ENCODE measurements at places on chromosomes 13 and 19.

GRCh38 chr19:45601524-45602374 lies at the start of gene GPR4:
Gene GPR4 (minus strand): TSS chr19:45602212. CDS start chr19:45591866, 10,346 bp downstream.
- no peak for DNase-seq

DNA sequence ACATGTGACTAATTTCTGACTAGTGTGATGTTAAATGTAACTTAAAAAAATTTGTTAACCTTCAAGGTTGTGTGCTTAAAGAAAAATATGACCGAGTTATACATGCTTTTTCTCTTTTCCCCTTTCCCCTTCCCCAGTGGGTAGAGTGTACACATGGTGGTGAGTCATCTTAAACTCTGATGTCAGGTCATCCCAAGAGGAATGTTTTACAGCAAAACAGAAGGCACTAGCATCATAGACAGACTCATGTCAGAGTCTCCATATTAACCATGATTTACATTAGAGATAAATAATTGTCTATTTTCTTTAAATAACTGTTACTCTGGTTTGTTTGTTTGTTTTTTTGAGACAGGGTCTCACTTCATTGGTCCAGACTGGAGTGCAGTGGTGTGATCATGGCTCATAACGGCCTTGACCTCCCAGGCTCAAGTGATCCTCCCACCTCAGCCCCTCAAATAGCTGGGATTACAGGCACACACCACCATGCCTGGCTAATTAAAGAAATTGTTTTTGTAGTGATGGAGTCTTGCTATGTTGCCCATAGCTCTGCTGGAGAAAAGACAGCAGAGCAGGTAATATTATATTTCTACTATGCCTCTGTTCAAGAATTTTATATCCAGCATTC lies 160.4 kb upstream of the PCDH9 start:
- no peak for DNase-seq

GRCh38 chr13:51542346-51543242 lies 41.7 kb upstream of the WDFY2 start:
- no peak for DNase-seq

DNA sequence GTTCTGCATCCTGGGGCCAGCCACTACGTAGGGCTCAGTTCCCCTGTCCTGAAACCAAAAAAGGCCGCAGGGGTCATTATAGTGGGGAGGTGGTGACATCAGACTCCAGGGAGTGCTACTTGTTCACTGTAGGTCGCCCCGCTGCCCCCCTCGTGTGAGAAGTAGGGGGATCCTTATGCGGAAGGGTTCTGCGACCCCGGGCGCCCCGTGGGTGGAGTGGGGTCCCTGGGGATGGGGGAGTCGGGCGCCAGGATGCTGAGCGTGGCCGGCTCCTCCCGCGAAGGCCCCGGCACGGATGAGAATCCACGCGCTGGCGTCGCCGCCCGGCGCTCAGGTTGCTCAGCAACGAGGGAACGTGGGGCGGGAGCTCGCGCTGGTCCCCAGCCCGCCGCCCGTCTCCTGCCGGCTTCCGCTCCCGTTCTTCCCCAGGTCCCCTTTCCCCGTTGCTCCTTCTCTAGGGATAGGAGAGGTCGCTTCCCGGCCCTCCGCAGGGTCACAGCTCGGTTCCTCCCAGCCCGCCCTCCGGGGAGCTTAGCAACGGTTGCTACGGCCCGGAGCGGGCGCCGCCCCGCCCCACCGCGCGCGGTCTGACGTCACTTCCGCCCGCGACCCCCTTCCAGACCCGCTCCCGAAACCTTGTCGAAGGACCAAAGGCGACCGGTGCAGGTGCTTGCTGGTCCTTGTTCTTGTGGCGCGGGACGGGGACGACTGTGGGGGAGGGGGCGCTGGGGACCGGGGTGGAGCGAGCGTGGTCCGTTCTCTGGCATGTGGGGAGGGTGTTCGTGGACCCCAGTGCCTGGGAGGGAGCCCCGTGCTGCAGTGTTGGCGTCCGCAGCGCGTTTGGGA lies at the start of gene NAT14:
Gene NAT14 (plus strand): TSS at position 596 of the 846 bp plus-strand sequence. CDS start 521 bp downstream, outside the sequence.
- peak; percentile 31 for DNase-seq

DNA sequence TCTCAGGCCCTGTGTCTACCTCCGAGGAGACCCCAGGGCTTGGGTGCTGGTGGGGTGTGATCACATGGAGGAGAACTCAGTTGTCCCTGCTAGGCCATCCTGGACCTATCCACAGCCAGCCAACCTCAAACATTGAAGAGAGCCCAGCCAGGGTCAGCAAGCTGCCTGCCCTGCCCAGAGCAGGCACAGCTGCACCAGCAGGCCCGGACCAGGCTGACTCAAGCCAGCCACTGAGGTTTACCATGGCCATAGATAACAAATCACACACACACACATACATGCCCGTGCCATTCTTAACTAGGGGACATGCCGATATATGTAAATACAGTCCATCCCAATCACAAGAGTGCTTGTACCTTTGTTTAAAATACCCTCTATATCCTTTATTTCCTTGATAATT lies 8.1 kb downstream of the ARHGEF7 start:
- no peak for DNase-seq

DNA sequence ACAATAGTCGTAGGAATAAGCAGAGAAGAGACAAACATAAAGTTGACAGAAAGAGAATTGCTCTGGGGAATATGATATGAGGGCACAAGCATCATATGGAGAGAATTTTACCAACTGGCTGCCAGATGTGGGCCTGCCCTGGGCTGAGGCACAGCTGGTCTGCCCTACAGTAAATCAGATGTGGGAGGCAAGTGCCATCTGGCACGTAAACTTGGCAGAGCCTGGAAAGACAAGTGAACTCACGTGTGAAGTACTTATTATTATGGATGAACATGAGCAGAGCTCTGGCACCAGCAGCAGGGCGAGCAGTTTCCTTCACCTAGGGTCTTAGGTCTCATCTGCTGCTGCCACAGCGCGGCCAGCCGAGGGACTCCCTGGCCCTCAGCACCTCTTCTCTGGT lies 20.6 kb downstream of the PCDH8 start:
- DNase-seq, result no peak

- DNase-seq, result no peak
Observed at GRCh38 chr13:105679838-105680237, 855.6 kb downstream of the EFNB2 start.

DNA sequence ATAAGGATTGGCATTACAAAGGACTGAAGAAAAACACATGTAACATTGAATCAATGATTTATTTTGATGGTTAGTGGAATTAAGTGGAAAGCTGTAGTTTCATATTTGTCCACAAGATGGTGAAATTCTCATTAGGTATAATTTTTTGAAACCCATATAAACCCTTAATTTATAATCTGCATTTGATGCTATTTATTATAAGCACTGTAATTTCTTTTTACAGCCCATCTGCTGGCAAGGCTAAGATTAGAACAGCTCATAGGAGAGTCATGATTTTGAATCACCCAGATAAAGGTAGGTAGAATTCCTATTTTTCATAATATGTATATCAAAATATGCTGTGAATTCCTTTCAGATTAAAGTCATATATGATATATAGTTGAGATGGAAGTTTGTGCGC lies 62.2 kb downstream of the DNAJC15 start:
- DNase-seq, result no peak

- DNase-seq, result no peak
Observed at GRCh38 chr13:80341101-80341755, at the start of gene SPRY2. Gene SPRY2 (minus strand): TSS chr13:80341126. CDS start chr13:80337705, 3,421 bp downstream.

DNA sequence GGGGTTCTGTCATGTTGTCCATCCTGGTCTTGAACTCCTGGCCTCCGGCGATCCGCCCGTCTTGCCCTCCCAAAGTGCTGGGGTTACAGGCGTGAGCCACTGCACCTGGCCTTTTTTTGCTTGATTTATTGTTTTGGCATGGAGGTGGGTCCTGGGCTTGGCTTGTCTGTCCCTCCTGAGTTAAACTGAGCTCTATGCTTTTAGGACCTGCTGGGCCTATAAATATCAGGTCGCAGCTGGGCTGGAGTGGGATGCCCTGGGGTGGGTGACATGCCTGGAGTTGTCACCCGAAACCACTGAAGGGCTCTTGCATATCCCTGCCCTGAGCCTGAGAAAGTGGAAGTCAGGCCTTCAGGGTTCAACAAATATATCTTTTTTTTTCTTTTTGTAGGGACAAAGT lies 5.5 kb downstream of the ARRDC5 start:
- no peak for DNase-seq

DNA sequence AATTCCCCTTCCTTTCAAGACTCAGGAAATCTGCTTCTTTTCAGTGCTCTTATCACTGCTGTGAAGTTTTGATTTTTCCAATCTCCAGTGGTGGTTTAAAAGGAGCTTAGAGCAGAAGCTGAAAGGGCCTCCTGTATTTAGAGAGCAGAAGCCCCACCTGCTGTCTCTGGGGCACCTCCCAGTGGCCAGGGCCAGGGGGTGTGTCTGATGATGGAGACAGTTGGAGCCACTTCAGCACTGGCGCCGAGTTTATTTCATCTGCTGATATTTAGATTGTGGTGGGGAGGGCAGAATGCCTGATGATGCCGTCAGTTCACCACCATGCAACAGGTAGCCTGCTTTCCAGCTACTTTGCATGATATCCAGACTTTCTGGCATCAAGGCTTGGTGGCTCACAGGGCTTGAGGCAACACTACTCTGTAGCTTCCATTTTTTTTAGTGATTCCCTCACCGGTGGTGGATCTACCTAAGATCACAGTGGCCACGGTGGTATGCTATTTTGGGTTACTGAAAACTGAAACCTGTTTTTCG lies 371.9 kb downstream of the KCNRG start:
- DNase-seq, result peak; percentile 1

GRCh38 chr19:44643605-44644401 lies at the start of gene PVR:
Gene PVR (plus strand): TSS chr19:44643910. CDS start chr19:44644097, 187 bp downstream.
- DNase-seq, result no peak

DNA sequence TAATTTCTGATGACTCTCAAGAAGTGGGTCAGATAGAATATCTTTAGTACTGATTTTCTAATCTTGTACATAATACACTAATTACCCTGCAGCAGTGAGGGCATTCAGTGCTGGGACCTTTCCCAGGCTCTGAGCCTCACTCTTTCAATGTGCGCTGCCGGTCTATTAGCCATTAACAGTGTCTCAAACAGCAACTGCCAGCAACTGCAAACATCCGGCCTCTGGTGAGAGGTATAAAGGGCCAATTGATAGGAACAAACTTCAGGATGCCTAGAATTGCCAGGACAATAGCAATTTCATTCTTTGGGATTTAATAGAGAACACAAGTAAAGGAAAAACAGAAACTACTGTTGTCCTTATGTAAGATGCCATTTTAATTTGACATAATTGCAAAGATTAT lies 604.4 kb upstream of the SPRY2 start:
- no peak for DNase-seq

DNA sequence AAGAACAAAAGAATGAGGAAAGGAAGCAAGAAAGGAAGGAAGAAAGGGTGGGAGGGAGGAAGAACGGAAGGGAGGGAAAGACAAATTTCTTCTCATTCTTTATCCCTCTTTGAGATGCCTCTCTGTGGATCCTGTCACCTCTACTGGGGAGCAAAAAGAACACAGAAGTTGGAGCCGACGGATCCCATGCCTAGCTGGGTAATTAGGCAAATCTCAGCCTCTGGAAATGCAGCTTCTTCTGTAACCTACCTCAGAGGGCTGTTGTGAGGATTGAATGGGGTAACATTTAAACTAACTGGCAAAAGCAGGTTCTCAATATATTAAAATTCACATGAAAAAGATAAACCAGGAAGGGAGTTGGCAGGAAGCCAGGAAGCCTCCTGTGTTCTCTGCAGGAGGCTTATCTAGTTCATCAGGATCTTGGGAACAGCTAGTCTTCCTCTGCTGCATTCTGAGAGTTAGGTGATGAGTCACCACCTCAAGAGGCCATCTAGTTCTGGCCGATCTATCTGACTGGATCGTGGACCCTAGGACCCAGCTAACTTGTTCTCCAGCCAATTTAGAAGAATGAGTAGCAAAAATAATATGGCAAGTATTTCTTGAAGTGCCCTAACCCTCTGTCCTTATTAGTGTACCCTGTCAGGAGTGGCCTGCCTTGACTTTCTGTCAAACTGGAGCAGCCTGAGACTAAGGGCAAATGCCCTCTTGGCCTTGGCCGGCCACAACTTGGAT lies 15.2 kb upstream of the CPB2 start:
- no peak for DNase-seq

GRCh38 chr13:82878536-82878935 lies 1003.7 kb downstream of the SLITRK1 start:
- DNase-seq, result no peak

DNA sequence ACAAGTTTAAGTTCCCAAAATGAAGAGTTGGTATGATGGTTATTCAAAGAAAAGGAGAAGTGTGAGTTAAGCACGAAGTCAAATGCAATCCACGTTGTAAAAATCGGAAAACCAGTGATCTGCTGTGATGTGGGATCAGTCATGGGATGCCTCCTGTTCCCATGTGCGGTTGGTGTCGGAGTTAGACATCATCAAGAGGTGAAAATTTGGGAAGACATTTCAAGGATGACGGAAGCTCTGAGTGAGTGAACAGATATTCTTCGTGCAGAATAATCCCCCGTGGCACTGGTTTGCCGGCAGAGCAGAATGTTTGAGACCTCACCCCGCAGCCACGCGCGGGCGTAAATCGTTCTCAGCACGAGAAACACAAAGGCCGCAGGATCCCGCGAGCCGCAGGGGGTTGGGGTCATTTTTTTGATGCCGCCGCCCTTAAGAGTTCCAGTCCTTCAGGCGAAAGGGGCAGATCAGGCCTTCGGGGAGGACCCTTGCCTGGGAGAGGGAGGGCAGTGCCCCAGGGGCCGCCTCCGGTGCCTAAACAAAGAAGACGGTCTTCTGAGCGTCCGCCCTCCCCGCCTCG lies 13.7 kb upstream of the SOX1 start:
- no peak for DNase-seq

- DNase-seq, result no peak
Observed at GRCh38 chr19:2529473-2529918, 53.6 kb downstream of the GADD45B start.

GRCh38 chr13:35500144-35500543 lies 23.7 kb upstream of the MAB21L1 start:
- no peak for DNase-seq

- peak; percentile 23 for DNase-seq
Observed at GRCh38 chr19:30799865-30800755, 427.9 kb downstream of the ZNF536 start.

DNA sequence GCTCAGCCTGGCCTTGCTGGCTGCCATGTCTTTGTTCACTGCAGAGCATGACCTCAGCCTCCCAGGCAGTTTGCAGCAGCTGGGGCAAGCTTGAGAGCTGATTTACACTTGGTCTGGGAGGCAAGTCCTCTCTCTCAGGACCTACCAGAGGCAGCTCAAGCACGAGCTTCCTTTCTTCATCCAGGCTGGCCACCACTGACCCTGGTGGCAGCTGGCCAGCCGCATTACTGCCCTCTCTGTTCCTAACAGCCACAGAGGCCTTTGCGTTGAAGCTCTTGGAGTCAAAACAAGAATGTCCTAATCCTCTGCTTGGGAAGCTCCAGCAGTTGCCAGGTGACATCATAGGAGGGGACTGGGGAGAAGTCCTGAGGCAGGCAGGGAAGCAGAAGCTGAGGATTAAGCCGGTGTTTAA lies 85.7 kb downstream of the NUFIP1 start:
- no peak for DNase-seq

- no peak for DNase-seq
Observed at GRCh38 chr19:43518051-43518450, 8.9 kb downstream of the ETHE1 start.

- no peak for DNase-seq
Observed at GRCh38 chr19:4044990-4045465, 21.7 kb downstream of the ZBTB7A start.

DNA sequence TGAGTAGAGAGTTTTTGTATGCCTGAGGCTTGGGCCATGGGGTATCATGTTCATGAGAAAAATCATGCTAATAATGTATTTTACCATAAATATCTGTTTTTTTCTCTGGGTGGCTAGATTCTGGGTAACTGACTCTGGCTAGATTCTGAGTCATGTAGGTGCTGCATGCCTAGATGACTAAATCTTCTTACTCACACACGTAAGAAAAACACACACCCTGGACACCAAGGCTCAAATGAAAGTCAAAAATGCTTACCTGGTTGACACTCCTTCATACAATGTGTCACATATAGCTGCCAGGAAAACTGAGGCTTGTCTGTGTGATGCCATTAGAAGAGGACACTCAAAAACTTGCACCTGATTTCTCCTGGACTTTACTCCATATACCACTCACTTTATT lies 597.4 kb upstream of the SLITRK1 start:
- no peak for DNase-seq

All from activated CD4-positive, CD25-positive, alpha-beta regulatory T cell (primary cell).